ENCODE measurements at places on chromosomes 11 and 22.

DNA sequence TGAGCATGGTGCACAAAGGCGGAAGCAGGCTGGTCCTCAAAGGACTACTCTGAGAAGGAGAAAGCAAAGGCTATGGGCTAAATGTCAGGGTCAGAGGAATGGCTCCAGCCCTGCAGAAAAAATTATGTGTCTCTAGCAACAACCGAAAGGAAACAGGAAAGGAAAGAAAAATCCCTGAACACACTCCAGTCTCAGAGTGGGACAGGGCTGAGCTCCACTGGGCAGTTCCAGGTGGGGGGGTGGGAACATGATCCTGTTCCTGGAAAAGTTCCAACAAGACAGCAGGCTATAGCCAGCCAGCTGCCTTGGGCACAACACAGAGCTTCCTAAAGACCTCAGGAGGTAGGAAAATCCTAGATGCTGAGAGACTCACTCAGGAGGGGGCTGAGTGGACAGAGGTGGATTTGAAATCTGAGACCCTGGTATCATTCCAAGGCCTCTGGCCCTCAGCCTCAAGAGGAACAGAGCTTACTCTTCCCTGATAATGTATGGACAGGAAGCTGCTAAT lies 1088.2 kb downstream of the TBC1D22A start:
- DNase-seq = no peak

- DNase-seq = no peak
Measured at GRCh38 chr11:110566577-110566976, 136.8 kb downstream of the FDX1 start.

GRCh38 chr11:65491614-65492386 lies 7.0 kb upstream of the MALAT1 start:
- no peak for DNase-seq

DNA sequence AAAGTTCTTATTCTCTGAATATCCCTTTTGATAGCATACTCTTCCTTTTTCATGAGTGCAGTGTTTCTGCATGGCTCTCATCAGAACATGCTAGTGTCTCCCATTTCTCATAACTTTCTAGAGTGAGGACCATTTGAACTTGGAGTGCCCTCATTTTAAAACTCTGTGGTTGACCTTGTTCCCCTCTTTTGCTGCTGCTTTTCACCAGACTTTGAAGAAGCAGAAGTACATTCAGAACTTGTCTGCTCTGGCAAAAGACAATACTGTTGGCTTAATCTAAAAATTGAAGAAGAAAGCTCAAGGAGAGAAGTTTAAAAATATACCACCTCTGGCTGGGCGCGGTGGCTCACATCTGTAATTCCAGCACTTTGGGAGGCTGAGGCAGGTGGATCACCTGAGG lies 35.0 kb downstream of the PPARA start:
- DNase-seq = no peak

DNA sequence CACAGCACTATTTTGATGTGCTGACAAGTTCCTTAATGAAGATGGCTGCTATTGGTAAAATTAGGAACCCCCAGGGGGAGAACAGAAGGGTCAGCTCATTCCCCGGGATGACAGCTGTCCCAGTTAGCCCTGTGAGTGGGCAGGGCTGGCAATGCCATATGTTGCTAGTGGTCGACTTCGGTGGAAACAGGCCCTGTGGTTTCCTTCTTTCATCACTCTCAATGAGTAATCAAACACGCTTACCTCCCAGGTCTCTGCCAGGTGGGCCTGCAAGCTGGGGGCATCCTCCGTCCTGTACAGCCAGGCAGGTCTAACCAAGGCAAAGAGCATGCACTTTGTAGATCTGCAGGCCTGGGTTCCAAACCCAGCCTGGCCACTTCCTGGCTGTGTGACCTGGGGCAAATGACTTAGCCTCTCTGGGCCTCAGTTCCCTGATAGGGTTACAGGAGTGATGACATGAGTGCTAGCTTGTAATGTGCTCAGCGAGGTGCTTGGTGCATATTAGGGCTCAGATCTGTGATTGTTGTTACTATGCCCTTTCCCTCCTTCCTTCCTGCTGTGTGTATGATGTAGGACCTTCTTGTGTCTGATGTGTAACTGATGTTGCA lies 85.2 kb downstream of the TSPAN18 start:
- DNase-seq = no peak

DNA sequence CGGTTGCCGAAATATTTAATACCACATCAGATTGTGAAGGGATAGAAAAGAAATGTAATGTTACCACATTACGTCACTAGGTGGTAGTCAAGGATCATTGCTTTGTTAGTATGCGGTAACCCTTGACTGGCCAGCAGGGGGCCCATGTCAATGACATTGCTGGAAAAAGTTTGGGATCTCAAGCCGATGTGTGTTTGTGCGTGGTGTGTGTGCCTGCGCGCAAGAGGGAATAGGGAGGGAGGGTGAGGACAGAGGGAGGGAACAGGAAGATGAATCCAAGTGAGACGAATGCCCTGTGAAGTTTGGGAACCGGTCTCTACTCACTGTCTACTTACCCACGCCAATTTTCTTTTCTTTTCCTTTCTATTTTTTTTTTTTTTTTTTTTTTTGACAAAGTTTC lies 10.7 kb upstream of the MRGPRX2 start:
- peak; percentile 56 for DNase-seq

GRCh38 chr11:64590763-64591221 lies at the start of gene SLC22A12:
Gene SLC22A12 (plus strand): TSS chr11:64591220. CDS start chr11:64591557, 337 bp downstream.
- no peak for DNase-seq

DNA sequence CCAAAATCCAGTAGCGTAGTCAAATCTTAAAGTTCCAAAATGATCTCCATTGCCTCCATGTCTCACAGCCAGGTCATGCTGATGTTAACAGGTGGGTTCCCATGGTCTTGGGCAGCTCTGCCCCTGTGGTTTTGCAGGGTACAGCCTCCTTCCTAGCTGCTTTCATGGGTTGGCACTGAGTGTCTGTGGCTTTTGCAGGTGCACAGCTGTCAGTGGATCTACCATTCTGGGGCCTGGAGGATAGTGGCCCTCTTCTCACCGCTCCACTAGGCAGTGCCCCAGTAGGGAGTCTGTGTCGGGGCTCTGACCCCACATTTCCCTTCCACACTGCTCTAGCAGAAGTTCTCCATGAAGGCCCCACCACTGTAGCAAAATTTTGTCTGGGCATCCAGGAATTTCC lies 132.8 kb downstream of the KCNC1 start:
- DNase-seq = no peak

- DNase-seq = no peak
Measured at GRCh38 chr11:78371221-78371891, 46.3 kb downstream of the GAB2 start.
